HT1080 (cell line): ENCODE measurements at places on chromosomes 13 and 19. TPM values are rescaled to one million over a fixed set of nuclear protein-coding genes. Genes with fewer than 3 reads are reported as not detected.

DNA sequence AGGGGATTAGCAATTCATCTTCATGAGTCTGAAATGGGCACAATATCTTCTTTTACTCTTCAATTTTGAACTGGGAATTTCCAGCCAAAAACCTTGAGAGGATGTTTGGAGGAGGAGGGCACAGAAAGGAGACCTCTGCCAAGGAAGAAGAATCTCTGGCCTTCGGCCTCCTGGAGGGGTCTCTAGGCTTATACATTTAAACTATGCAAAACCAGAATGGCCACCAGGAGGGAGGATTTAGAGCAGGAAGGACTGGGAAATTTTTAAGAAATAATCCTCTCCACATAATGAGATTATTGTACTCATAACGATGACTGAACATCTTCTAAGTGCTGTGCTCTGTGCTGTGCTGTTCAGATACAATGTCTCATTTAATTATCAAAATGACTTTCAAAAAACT, 325.9 kb downstream of the NDFIP2 start:
- no peak for DNase-seq

GRCh38 chr13:23466144-23467002, 32.9 kb upstream of the SACS start:
- peak; percentile 72 for DNase-seq

DNA sequence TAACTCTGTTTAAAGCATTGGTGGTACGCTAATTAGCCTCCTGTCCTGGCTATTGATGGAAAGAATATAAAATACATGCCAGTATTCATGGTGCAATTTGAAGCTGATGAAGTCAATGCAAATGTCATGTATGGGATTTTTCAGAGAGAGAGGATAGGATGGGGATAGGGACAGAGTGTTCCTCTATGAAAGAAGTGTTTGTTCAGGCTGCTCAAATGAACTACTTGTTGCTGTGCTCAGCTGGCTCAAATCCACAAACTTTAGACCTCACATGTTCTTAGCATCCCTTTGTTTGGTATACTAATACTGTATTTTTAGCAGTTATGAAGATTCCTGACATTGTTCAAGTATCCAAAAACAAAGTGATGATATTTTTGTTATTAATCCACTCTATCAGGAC, 116.5 kb downstream of the SLITRK1 start:
- no peak for DNase-seq

- DNase-seq: no peak
These were observed 31.6 kb upstream of the C1QTNF9 start for GRCh38 chr13:24277761-24278160.

C5AR1 gene
- 0.03 TPM in 1 of 2 replicates, not detected in the other for total RNA-seq

PSG1 gene
- total RNA-seq: 0.27 TPM in 1 of 2 replicates, not detected in the other
